ENCODE measurements at places on chromosomes 1 and 21.

DNA sequence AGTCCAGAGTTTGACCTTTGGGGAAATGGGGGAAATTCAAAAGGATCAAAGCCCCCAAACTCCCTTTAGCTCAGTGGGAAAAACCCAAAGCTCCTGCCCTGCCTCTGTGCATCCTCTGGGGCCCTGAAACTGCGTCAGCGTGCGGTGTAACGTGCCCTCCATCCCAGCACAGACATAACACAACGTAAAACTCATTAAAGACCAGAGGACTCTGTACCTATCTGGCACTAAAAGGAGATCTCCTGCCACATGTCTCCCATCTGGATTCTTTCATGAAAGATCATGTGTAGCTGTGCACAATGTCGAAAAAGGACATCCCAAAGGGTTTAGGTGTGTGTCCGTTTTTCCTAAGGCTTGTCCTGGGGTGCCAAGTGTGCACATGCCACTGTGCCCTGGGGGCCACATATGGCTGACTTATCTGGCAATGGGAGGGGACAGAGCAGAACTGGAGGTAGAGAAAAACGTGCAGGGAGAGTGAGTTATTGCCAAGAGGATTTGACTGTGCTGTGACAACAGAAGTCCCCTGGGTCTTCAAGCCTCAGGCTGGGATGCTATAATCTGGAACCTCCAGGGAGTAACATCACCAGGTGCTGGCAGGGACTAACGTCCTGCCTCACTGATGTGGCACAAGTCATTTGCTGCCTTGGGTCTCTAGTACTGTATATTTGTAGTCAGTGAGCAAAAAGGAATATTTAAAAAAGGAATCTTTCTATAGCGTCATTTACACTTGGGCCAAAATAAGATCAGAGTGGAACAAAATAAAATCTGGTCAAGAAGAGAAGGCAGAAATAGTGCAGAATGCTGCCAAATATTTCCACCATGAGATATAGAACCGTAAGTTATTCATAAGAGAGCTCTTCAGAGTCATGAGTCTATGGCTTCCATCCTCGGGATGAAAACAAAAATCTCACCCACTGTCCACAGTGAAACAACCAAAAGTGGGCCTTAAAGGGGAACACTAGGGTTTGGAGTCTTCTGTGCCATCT lies 52.3 kb downstream of the ITPKB start:
- DNase-seq, result no peak

GRCh38 chr1:61753998-61754508 lies 11.8 kb downstream of the PATJ start:
- no peak for DNase-seq

GRCh38 chr1:23403735-23404486 lies 20.6 kb downstream of the TCEA3 start:
- peak; percentile 84 for DNase-seq

- DNase-seq, result no peak
These were observed 98.1 kb downstream of the NEGR1 start for GRCh38 chr1:72184099-72184701.

- DNase-seq, result no peak
These were observed 21.6 kb downstream of the GLMN start for GRCh38 chr1:92277105-92277723.

DNA sequence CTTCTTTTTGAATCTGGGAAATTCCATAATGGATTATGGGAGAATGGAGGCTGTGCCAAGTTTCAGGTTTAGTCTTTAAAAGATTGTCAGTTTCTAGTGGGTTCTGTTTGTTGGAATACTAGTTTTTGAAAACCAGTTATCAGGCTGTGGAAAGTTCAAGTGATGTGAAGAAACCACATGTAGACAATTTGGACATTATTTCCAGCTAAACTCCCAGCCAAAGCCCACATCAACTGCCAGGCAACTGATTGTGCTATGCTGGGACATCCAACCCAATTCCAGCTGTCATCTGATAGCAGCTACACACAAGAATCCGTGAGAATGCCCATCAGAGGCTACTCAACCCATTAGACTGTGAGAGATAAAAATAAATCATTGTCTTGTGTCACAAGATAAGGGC lies 546.1 kb upstream of the ADAMTS5 start:
- DNase-seq, result no peak

- no peak for DNase-seq
These were observed 34.6 kb upstream of the DOCK7 start for GRCh38 chr1:62722796-62723195.

GRCh38 chr1:188022661-188023060 lies 1193.9 kb downstream of the PLA2G4A start:
- DNase-seq, result no peak

DNA sequence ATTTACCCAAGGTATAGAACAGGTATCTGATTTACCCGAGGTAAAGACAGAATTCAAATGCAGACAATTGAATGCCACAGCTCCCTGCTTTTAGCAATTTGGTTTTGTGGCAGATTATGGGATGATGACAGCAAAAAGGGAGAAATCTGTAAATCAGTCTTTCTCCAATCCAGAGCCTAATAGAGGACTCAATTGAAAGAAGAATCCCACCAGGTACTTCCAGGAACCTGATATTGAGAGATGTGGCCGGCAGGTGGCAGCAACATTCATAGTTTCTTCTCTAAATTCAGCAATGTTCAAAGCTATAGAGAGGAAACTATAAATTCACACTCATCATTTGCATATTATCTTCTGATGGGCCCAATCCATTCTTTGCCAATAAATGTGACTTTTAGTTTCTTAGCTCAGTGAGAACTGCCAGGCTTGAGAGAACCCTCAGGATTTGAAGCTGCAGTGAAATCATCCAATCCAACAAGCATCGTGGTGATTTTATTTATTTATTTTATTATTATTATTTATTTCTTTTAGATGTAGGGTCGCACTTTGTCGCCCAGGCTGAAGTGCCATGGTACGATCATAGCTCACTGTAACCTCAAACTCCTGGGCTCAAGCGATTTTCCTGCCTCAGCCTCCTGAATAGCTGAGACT lies 9.8 kb upstream of the PHACTR4 start:
- peak; percentile 81 for DNase-seq

- DNase-seq, result no peak
These were observed 9.8 kb downstream of the SLAMF7 start for GRCh38 chr1:160748878-160749269.

GRCh38 chr1:24903955-24904730 lies 25.9 kb downstream of the RUNX3 start:
- no peak for DNase-seq

GRCh38 chr1:84366786-84367185 lies 31.5 kb upstream of the DNASE2B start:
- DNase-seq, result no peak

DNA sequence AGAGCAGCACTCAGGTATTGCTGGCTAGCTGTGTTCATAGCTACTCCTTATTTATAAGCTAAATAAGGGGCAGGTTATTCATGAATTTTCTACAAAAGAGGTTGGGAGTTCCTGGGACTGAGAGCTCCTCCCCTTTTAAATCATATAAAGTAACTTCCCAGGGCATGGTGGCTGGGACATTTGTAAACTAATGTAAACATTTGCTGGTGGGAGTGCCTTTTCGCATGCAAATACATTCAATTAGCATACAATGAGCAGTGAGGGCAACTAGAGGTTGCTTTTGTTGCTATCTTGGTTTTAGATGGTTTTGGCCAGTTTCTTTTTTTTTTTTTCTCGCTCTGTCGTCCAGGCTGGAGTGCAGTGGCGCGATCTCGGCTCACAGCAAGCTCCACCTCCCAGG lies 43.4 kb downstream of the GNPAT start:
- no peak for DNase-seq

- DNase-seq, result no peak
These were observed 326.7 kb upstream of the RGS18 start for GRCh38 chr1:191831572-191831971.

- no peak for DNase-seq
These were observed 7.8 kb downstream of the SNAP47 start for GRCh38 chr1:227742738-227743715.

- no peak for DNase-seq
These were observed 53.6 kb downstream of the SLC66A1 start for GRCh38 chr1:19365721-19366120.

- no peak for DNase-seq
These were observed 3.3 kb downstream of the CLCNKB start for GRCh38 chr1:16046842-16047241.

GRCh38 chr1:114104949-114105348 lies 48.7 kb downstream of the SYT6 start:
- no peak for DNase-seq

DNA sequence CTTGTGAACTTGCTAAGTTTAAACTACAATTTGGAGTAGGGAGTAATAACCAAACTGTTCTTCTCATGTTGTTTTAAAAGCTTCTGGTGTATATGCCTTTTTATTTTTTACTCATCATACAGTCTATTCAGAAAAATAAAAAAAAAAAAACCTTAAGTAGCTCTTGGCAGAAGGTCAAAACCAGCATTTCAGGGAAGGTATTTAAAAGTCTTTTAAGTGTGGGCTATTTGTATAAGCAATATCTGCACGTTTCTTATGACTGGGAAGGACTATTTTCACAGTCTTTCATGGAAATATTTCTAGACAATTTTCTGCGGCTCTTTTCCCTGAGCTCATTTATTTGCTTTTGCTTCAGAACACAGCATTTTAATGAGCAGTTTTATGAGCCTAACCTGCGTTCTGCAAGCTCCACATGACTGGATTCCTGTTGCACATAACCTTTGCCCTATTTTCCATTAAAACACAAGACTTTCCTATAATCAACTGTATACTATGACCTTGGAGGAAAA lies 60.9 kb upstream of the C1orf105 start:
- no peak for DNase-seq

DNA sequence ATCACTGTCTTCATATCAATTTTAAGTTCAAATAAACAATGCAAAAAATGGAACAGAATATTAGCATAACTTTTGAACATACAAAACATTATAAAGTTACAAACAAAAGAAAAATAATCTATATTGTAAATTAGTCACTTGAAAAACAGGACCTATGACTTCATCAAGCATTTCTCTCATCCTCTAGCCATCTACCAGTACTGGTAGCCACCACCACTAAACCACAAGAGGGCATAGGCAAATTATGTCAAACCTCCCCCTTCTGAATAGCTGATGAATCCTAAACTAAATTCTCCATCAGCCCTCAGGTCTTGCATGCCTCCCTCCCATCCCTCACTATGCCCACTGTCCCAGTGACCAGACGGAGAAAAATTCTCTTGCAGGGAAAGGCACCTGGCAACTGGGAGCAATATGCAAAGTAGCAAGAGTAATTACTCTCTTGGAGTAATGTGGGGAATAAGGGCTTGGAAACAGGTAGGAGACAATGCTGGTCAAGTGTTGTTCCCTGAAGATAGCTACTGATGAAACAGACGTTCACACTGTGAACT lies 37.1 kb downstream of the SSX2IP start:
- DNase-seq, result no peak

DNA sequence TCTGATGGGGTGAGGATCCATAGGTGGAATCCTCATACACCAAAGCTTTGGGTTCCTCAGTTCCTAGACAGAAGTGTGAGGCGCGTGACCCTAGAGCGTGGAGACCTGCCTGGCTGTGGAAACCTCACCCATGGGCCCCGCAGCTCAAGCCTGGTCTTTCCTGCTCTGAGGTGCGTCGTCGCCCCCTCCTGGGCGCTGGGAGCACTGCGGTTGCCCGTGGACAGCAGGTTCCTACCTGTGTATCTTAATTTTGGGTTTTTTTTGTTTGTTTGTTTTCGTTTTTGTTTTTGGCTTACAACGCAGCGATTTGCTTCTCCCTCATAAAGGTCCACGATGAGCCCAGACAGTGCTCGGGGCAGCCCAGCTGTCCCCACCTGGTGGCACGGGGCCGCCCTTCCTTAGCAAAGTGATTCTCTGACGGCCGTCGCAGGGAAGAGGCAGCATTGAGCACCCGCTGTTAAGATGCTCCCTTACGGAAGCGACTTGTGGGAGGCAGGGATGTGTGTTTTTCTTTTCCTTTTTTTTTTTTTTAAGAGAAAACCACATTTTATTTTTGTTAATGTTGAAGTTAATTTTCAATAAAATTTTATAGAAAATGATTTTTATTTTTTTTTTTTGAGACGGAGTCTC lies 36.5 kb upstream of the TRAPPC10 start:
- peak; percentile 87 for DNase-seq

GRCh38 chr1:217079584-217079983 lies 356.4 kb upstream of the ESRRG start:
- DNase-seq, result no peak

DNA sequence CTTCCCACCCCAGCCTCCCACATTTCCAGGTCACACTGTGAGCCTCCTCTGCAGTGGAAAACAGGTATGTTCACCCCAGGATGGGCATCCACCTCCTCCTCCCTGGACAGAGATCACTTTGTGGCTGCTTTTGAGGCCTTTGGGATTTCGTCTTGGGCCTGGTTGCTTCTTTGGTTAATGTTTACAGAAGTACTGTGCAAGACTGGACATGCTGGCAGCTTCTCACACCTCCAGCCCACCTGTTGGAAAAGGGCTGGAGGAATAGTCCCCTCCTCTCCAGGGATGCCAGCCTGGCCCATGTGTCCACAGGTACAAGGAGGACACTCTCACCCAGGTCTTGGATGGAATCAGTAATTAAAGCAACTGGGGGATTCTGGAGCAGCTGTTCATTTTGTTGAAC lies 56.1 kb downstream of the KAZN start:
- no peak for DNase-seq

- no peak for DNase-seq
These were observed 66.7 kb downstream of the KLHDC7A start for GRCh38 chr1:18547460-18547859.

DNA sequence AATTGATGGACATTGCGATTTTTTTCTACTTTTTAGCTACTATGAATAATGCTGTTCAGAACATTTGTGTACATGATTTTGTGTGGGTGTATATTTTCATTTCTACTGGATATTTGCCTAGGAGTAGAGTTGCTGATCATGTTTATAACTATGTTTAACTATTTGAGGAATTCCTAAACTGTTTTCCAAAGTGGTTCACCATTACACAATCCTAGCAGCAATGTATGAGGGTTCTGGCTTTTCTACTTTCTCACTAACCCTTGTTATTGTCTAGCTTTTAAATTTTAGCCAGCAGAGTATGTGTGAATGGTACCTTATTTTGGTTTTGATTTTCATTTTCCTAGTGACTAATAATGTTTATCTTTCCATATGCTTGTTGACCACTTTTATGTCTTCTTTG lies 86.2 kb downstream of the ATG4C start:
- DNase-seq, result no peak

DNA sequence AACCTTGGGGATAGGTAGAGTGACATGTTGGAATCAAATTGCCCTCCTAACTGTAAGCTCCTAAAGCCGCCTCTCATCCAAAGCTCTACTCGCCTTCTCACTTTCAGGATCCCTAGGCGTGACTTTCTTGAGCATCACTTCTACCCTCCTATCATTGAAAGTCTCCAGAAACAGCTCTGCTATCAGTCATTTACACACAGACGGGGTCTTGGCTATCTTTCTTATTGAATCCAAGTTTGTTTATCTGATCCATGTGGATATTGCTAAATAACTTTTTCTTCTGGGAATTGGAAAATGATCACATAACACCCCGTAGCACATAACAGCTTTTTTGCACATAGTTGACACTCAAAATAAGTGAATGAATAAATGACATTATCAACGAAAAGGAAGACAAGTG lies 216.4 kb upstream of the KIAA0040 start:
- no peak for DNase-seq

DNA sequence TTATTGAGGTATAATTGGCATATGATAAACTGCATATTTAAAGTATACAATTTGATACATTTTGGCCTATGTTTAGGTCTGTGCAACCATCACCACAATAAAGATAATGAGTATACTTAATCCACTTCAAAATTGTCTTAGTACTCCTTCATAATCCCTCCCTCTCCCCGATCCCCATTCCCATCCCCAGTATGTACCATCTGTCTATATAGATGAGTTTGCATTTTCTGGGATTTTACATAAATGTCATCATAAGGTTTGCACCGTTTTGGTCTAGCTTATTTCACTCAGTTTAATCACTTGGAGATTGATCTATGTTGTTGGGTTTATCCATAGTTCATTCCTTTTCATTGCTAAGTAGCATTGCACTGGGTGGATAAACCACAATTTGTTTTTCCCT lies 74.3 kb downstream of the POFUT2 start:
- no peak for DNase-seq

Measured in CD4-positive, alpha-beta T cell treated with Interleukin-6 for 4 hours (primary cell).